Natural killer cell treated with Interleukin-12 subunit alpha and Interleukin-12 subunit beta and Interleukin-15 and Interleukin-18, amount 100 ng/mL, for 72 hours (primary cell): ENCODE measurements at places on chromosomes 3 and 15. TPM values are rescaled to one million over a fixed set of nuclear protein-coding genes. Genes with fewer than 3 reads are reported as not detected.

Gene MKRN2OS
- not detected for total RNA-seq

Gene DUOXA2
- 1.6 TPM for total RNA-seq

Gene GOLGA8T
- 2.3 TPM for total RNA-seq

Gene PIERCE2
- total RNA-seq, result not detected

Gene SOX2
- not detected for total RNA-seq

GRCh38 chr3:194067949-194068362 is 68.0 kb upstream of the HES1 start:
- no peak for DNase-seq

GRCh38 chr15:35602836-35603235 is 56.9 kb upstream of the DPH6 start:
- DNase-seq, result no peak

- no peak for DNase-seq
These were observed 10.8 kb upstream of the INSYN1 start for GRCh38 chr15:73763931-73764330.

DNA sequence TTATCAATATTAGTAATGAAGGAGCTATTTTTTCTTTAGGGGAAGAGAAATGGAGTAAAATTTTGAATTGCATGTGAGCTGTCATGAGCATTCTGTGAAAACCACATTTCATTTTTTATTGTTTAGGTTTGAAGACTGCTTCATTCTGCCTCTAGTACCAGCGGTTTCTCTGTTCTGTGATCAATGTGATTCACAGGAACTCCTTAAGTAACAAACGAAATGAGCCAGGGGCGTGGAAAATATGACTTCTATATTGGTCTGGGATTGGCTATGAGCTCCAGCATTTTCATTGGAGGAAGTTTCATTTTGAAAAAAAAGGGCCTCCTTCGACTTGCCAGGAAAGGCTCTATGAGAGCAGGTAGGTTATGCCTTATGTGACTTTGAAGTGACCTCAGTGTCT is 13.0 kb downstream of the NIPA2 start:
- DNase-seq, result no peak

GRCh38 chr3:37074178-37074577 is 80.9 kb downstream of the MLH1 start:
- no peak for DNase-seq

DNA sequence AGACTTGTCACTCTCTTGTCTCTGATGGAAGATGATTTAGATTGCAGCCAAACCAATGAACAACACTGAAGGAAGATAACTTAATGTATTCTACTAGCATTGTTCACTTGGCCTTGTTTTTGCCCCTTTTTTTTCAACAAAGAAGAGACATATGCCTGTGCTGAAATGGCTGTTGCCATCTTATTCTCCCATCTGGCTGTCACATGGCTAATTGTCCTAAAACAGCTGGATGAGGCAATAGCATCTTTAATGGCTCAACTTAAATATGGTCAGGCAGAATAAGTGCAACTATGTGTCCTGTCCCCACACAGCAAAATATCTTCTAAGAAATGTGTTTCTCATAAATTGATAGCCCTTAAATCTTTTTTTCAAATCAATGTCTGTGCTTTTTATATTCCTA is 576.9 kb downstream of the TUSC7 start:
- no peak for DNase-seq

GRCh38 chr3:117045143-117045542 is 335.6 kb downstream of the TUSC7 start:
- DNase-seq, result no peak

GRCh38 chr3:187747506-187747905 is 2.2 kb upstream of the BCL6 start:
- DNase-seq, result no peak

DNA sequence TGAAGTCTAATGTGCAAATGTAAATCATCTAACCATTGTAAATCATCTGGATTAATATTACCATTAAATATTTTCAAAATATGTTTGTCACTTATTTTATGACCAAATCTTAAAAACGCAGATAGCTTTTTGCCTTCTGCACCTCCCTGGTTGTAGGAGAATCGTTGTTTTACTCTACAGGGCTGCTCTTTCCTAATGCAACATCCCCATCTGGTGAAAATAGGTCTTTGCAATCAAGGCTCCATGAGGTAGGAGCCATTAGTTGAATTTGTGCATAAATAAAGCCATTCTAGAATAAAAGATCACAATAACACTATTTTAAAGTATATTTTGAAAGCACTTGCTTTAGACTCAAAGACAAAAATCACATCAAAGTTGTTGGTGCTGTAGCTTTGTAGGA is 535.6 kb upstream of the AGTR1 start:
- no peak for DNase-seq

GRCh38 chr3:27166888-27167287 is 202.3 kb downstream of the NEK10 start:
- DNase-seq, result no peak

DNA sequence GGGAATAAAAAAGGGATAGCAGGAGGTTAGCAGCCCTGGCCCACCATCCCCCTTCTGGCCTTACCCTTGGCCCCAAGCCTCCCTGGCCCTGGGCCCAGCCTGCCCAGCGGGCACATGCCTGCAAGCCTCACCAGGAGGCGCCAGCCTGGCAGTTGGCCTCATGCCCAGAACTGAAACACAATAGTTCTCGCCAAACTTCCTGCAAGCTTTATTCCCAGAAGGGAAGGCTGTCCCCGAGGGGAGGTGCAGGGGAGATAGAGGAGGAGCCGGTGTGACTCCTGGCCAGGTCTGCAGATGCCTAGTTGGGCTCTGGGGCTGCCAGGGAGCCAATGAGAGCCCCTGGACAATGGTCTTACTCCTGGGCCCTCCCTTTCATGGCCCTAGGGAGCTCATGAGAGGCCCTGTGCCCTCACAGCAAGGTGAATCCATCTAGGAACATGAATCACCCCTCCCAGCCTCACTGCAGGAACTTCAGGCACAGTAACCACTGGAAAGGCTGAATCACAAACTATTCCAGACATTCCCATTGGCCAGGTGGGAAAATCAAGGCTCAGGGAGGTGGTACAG is 4.0 kb downstream of the CCDC33 start:
- no peak for DNase-seq

GRCh38 chr15:101001796-101002195 is 82.6 kb downstream of the LRRK1 start:
- no peak for DNase-seq

- DNase-seq, result no peak
These were observed 932 bp downstream of the GSK3B start for GRCh38 chr3:120093119-120093910.
